CD4-positive, alpha-beta T cell treated with Interleukin-10 for 1 hour (primary cell): ENCODE measurements at places on chromosomes 13 and 19.
A peak's percentile ranks its signal among the peaks of the same experiment; 100 is the strongest.

- no peak for DNase-seq
Observed at GRCh38 chr13:24649688-24650043, 30.5 kb upstream of the ATP12A start.

GRCh38 chr13:90375851-90376250 is 971.6 kb upstream of the MIR17HG start:
- DNase-seq = no peak

DNA sequence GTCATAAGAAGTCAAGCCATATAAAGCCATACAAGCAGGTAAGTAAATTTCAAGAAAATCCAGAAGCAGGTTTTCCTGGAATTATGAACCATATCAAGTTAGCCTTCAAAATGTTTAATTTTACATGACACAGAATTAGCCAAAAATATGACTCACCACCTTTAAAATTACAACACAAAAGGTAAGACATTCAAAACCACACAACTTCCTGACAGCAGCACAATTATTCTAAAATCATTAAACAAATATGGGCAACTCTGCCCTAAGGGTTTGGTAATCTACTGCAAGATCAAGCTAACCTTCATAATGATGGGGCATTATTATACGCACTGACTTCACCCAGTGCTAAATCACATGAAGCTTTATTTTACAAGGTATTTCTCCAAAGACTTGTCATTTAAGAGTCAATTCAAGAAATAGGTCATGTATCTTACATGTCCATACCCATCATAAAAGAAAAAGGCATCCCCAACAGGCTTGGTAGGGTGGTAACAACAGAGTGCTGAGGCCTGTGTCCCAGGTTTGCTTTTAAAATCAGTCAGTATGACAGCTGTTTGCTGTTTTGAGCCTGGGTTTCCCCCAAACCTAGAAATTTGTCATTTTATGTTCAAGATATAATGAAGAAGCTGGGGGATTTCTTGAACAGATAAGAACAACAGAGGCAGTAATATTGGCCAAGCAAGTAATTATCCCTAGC is 15.2 kb downstream of the RCBTB1 start:
- peak; percentile 36 for DNase-seq

DNA sequence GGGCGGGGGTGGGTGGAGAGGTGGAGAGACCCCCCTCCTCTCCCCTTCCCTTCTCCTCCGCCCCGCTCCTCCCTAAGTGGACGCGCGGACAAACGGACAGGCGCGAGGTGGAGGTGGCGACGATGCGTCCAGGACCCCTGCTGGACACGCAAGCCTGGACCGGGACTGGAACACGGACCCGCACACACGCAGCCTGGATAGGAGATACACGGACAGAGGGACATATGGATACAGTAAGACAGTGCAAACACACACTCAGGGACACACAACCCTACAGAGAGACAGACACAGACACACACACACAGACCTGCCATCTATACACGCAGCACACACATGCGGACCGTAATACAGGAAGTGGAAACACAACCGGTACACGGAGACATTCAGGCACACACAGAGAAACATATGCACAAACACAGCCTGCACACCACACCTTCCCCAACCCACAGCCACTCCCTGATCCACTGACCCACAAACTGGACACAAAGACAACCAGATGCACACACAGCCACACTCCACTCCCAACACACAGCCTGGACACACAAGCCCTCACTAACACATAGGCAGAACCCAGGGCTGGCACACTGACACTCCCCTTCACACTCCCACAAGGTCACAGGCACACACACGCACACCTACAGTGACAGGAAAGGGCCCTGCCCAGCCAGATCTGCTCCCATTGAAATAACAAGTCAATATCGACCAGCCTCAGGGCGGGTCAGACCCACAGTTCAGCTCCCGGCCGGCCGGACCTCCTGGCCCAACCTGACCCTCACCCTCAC is 696 bp upstream of the ERFL start:
- DNase-seq = peak; percentile 55

DNA sequence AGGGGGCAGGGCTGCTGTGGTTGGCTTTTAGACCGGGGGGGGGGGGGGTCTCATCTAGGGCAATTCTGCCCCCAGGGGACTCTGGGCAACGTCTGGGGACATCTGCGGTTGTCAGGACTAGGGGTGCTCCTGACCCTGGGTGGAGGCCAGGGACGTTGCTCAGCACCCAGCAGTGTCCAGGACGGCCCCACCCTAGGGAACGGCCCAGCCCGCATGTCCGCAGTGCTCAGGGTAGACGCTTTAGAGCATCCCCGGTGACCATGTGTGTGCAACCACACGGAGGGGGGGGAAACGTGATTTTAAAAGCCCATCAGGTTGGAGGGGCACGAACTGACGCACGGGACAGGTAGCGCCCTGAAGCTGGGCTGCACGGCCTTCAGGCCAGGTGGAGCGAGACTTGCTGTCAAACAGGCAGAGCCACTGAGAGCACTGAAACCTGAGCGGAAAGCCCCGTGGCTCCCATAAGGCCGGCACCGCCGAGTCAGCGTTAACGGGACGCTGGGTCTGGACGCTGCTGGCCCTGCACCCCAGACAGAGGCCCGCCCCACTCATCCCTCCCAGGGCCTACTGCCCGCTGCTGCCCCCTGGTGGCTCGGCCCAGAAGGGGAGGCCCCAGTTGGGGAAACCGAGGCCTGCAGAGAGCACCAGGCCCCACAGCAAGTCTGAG is 8.3 kb downstream of the CACTIN start:
- peak; percentile 53 for DNase-seq

DNA sequence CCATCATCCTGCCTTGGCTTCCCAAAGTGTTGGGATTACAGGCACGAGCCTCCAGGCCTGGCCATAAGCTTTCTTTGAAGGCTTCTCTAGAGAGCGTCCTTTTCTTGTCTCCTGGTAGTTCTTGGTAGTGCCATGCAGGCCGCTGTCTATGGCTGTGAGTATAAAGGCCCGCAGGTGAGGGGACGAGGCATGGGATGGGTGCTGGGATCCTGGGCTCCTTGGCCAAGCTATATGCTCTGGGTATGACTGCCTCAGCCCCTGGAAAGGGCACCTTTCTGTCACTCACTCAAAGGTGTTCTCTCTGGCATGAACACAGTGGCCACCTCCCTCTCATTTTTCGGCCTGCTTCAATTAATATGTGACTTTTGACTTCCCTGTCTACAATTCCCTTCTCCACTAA is 6.3 kb upstream of the ABCC4 start:
- no peak for DNase-seq

GRCh38 chr19:19460258-19460731 is 54.8 kb downstream of the GATAD2A start:
- peak; percentile 39 for DNase-seq

DNA sequence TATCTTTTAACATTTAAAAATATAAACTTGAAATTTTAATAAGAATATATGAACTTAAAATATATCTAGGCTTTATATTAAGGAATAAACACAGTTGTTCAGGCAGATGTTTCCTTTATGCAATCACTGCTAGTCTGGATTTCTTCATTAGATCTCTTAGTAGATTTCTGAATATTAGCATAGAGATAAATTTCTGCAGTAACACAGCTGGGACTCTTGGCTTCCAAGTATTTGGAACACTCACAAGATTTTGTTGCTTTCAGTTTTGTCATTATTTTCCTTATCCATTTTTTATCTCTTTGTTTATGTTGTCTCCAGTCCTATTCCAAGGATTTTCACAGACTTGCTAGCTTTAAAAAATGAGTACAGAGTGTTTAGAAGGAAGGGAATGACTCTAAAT is 857.1 kb downstream of the GPC5 start:
- DNase-seq = no peak

DNA sequence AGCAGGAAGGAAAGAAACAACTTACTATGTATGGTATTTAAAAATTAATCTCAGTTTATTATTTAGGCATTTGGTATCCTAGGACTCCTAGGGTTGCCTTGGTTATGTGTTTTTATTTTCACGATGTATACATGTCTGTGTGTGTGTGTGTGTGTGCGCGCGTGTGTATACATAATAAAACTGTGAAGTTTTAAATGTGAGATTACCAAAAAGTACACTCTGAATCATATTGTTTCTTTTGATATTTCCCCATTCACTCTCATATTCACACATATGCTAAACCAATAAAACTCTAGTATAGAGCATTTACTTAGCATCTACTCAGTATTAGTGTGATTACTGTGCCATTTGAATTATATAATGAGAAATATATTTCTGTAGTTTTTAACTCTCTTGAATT is 30.8 kb upstream of the NDFIP2 start:
- no peak for DNase-seq

DNA sequence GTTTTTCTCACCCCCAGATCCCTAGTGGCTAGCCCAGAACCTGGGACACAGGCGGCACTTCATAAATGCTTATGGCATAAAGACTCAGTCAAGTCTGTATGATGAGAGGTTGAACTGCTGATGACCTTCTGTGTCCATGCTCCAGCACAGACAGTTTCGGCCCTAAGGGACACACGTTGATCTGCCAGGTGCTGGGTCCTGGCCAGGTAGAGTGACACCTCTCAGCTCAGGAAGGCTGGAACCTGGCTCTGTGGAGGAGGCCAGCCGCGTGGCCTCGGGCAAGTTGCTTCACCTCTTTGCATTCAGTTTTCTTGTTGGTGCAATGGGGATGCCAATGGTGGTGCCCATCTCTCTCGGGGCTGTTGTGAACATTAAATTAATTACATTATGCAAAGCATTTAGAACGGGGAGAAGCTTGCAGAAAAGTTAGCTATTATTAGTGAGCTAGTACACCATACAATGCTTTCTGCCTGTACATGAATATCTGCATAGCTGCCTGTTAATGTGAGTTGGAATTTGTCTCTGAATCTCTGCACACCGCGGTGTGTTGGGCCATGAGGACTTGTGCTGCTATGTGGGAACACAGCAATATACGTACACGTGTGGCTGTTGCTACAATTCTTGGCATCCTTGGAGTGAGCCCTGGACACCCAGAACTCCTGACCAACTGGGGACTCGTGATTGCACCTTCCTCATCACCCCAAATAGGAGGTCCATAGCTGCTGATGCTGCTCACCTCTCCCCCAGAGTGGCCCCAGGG is 8.4 kb downstream of the GADD45B start:
- DNase-seq = no peak

DNA sequence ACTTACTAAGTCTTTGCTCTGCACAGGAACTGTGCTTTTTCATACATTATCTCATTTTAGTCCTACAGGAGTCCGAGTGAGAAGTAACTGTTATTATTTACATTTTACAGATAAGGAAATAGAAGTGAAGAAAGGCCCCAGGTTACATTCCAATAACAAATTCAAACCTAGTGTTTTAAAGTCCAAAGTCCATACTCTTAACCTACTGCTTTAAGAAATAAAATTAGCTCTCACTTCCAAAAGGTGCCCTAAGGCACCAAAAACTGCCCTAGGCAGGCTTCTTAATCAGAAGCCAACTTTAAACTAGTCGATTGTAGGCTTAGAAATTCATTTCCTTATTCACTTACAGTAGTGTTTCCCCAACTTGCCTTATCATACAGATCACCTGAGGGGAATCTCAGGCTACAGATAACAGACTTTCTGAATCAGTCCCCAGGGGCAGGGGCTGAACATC is 555.9 kb downstream of the DIAPH3 start:
- no peak for DNase-seq

DNA sequence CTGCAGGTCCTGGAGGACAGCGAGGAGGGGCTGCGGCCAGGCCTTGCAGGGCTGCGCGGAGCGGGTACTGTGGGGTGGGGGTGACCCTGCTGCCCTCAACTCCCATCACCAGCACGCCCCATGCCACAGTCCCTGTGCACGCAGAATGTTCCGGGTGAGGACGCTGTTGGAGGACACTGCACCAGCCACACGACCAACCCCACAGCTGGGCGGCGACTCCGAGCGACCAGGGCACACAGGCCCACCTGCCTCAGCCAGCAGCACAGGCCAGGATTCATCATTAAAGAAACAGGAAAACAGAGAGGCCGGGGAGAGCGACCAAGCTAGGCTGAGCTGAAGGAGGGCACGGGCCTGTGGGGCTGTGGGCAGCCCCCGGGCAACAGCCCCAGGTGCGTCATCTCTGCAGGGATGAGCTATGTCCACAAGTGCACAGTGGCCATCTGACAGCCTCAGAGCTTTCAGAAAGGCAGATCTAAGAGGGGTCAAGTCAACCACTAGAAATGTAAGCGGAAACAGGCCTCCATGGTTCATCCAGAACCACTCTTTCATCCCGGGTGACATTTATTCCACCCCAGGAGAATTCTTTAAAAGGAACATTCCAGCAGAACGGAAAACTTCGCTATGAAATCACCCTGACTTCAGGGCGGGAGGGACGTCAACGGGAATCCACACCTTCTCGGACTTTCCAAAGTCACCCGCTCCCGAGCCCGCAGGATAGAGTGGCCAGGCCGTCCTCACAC is 1.5 kb downstream of the GAS6 start:
- no peak for DNase-seq

DNA sequence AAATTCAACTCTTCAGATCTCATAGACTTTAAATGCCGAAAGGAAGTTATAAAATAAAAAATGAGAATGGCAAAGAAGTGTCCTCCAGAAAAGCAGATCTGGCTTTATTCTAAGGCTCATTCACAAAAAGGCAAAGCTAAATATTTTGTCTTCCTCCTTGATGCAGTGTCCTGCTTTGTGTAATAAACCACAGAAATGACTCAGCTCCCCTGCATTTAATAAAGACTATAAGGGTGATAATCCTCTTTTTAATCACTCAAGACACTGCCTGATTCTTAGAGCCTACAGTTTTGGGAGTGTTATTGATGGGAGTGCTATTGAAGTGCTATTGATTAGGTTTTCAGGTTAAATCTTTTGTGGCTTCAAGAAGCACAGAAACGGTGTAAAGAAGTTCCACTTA is 482.0 kb downstream of the PCDH20 start:
- no peak for DNase-seq
